ENCODE measurements at places on chromosomes 2 and 18.

GRCh38 chr2:224166654-224167053, 127.6 kb upstream of the SERPINE2 start:
- DNase-seq: no peak

DNA sequence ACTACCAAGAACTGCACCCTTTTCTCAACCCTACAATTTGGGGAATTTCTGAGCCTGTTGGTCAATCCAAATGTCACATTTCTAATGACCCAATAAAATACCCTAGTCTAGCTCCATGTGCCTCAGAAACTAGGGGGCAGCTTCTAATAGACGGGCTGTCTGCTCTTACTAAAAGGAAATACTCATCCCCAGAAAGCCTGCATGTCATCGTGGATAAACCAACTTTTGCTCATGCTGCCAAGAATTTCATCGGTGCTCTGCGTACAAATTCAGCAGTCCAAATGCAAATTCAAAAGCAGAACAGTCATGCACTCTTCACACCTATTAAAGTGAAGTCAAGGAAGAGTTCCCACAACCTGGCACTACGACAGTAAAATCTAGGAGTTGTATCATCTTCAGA, 377.3 kb downstream of the LNPK start:
- DNase-seq: no peak

- no peak for DNase-seq
Observed at GRCh38 chr18:29779096-29779495, 1263.4 kb downstream of the DSC3 start.

GRCh38 chr18:11751341-11752115, 62.5 kb downstream of the GNAL start:
- no peak for DNase-seq

DNA sequence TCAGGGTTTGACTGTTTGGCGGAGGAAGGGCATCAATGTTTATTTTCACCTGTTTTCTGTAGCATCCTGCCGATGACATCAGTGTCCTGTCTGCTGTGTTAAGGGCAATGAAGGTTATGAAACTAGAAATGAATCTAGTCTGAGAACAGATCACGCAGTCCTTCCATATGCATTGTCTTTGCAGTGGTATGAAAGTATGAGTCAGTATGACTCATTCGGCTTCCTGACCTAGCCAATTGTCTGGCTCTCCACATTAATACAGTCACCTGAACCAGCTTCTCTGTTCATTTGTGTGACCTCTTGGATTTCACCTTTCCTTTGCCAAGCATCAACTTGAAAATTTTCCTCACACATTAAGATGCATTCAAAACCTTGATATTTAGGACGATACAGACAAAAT, 353.8 kb downstream of the RND3 start:
- peak; percentile 67 for DNase-seq

DNA sequence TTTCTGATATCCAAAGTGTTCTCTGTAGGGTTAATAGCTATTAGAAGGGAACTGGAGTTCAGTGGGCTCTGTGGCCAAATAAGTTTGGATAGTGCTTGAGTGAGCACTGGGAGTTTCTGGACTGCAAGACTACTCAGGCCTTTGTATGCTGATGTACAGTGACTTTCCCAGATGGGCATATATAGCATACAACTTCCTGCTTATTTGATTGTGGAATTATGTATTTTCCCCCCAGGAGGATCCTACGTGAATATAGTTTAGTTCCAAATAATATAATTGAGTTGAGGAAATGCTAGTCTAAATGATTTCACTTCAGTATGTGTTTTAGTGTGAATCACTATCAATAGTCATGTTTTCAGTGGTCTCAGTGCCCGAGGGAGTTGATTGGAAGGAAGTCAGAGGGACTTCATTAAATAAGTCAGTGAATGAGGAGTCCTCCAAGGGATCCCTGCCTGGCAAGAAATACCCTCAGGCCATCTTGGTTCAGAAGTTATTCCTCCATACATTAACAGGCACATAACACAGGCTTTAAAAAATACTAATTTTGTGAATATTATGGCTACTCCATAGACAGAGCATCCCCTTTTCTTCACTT, 251.4 kb downstream of the PRKCE start:
- no peak for DNase-seq

Measured in activated CD4-positive, alpha-beta T cell treated with anti-CD3 and anti-CD28 coated beads, Interleukin-10, Interleukin-2, amounts not matched to agents 100 ng/mL and 50 ng/mL, durations not matched to agents 16 hours and 8 hours (primary cell).